ENCODE measurements at places on chromosomes 12 and 14. TPM values are rescaled to one million over a fixed set of nuclear protein-coding genes. Genes with fewer than 3 reads are reported as not detected.

GRCh38 chr14:59166258-59166657 lies 22.2 kb upstream of the DAAM1 start:
- no peak for DNase-seq

- no peak for DNase-seq
Measured at GRCh38 chr14:105570482-105570881, 44.1 kb downstream of the TMEM121 start.

DNA sequence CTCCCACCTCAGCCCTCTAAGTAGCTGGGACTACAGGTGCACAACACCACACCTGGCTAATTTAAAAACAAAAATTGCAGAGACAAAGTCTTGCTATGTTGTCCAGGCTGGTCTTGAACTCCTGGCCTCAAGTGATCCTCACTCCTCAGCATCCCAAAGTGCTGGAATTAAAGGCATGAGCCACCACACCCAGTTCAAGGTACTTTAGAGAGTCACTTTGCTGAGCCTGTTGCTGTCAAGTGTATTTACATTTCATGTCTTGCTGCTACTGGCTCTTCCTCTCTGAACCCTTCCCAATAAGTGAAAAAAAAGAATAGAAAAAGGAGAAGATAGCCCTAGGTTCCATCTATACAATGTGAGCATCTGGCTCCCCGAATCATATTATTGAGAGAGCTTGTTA lies 38.4 kb downstream of the SLCO1A2 start:
- DNase-seq, result no peak

DNA sequence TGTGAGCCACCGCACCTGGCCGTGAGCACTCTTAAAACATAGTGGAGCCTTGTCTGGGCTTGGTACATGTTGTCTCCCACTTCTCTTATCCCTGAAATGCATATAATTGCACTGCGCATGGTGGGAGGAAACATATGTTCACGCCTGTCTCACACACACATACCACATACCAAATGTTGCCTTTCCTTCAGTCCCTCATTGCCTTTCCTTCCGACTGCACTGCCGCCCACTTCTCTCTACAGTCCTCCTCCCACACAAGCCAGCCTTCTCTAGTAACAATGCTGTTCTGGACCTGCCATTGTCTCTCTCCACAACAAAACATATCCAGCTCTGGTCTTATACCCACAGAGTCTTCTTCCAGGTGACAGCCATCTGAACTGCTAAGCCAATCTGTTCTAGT lies 88.3 kb upstream of the PTHLH start:
- no peak for DNase-seq

DNA sequence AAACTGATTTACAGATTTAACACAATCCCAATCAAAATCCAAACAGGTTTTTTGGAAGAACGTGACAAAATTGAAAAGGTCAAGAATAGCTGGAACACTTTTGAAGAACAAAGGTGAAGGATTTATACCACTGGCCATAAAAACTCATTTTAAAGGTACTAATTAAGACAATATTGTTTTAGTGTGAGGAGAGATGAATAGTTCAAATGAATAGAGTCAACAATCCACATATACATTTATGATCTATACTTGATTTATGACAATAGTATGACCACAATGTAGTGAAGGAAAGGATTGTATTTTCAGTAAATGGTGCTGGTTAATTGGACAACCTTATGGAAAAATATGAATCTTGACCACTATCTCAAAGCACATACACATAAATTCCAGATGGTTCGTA lies 29.3 kb downstream of the CCDC175 start:
- DNase-seq, result no peak

DNA sequence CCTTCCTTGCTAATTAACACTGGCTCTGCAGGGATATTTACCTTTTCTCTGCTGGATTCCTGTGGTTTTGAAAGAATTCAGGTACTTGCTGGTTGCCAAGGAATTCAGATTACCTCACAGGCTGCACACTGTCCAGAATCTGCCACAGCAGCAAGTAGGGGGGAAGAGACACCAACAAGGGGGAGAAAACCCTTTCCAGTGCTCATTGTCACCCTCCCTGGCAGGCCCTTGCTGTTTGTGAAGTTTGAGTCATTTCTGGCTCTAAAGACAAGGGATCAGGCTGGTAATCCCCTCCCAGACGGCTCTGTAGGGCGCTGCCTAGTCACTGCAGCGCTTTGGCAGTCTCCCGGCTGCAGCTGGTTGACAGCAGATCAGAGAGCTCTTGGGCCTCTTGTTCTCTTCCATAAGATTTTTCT lies 50.8 kb downstream of the TTLL5 start:
- DNase-seq, result peak; percentile 46

GRCh38 chr12:123050331-123050831 lies 69.9 kb downstream of the ARL6IP4 start:
- DNase-seq, result no peak

GRCh38 chr14:30204431-30204980 lies 276.9 kb upstream of the PRKD1 start:
- no peak for DNase-seq

GRCh38 chr12:91274916-91275315 lies 92.3 kb upstream of the DCN start:
- peak; percentile 70 for DNase-seq

DNA sequence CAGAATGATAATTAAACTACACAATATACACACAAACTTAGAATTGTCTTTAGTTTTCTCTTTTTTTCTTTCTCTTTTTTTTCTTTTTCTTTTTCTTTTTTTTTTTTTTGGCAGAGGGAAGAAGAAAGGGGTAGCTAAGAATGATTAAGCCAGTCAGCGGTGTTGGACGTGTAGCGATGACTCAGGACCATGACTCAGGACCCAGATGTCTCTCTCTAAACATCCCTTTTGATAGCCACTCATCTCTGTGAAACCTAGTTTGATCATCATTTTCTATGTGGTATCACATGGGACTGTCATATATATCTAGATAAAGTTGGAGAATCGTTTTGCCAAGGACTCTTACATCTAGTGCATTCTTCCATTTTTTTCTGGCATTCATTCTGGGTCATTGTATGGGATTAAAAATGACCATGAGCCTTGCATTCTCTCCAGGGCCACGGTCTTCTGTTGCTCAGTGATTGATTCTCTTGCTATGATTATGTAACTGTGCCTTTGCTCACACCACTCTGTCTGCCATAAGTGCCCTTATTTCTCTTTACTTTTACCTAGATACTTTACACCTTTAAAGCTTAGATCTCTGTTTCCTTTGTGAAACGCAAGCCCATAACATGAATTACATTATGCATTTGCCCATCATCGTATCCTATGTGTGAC lies 26.6 kb upstream of the NRXN3 start:
- DNase-seq, result no peak

GRCh38 chr14:102325791-102326345 lies 6.3 kb downstream of the ZNF839 start:
- DNase-seq, result no peak

DNA sequence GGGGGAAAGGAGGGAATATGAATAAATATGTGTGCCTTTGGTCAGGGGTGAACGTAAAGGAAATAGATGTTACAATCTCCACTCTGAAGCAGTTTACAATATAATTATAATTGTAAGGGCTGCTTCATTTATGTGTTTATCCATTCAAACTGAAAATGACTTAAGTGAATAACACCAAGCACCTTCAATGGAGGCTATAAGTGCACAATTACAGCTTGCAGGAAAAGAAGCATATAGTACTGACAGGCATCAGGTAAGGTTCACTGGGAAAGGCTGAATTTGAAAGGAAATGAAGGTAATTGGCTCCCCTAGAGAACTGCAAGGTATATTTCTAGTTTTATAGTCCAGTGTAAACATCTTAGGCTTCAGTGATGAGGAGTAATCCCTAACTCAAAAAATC lies 192.7 kb downstream of the STXBP6 start:
- no peak for DNase-seq

- no peak for DNase-seq
Measured at GRCh38 chr14:71201840-71202239, 294.6 kb downstream of the PCNX1 start.

DNA sequence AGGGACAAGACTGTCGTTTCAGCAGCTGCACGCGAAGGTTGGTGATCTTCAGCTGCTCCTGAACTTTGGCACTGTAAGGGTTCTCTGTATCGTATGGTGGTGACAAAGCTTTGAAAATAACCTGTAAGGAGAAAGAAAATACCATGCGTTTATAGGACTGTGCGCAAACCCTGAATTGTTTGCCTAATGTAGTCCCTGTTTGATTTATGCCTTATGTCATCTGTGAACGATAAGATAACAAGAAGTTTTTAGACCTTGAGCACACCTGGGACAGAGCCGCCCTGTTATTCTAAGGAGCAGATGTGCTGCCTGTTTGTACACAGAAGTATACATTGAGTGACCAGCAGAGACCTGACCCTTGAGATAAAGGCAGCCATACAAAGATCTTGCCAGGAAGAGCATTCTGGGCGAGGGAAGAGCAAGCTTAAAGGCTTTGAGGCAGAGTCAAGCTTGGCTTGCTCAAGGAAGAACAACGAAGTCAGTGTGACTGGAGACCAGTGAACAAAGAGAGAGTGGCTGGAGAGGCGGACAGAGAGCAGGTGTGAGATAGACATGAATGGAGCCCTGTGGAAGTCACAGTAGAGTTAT lies 52.4 kb downstream of the NTN4 start:
- DNase-seq, result no peak

DNA sequence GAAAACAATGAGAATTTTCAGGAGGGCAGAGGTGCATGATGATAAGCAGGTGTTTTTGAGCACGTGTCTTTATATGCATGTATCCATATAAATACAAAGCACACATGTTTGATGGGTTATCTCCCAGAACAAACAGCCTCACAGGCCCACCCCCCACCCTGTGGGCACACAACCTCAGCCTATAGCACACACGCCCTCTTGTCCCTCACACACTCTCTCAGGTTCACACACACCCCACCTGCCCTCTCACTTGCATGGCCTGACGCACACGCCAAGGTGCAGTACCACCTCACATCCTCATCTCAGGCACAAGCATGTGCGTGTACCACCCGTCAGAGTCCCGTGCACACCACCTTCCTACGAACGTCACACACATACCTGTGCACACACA lies 8.6 kb upstream of the KRT8 start:
- no peak for DNase-seq

The SAV1 gene
- 7.1 TPM for polyA plus RNA-seq

The POTEM gene
- not detected for polyA plus RNA-seq

The EVL gene
- 34.6 TPM for polyA plus RNA-seq

The PHC1 gene
- 66.3 TPM for polyA plus RNA-seq

The WSCD2 gene
- polyA plus RNA-seq, result not detected

The HOXC5 gene
- not detected for polyA plus RNA-seq

The DPY19L2 gene
- polyA plus RNA-seq, result 0.59 TPM

The SSTR1 gene
- polyA plus RNA-seq, result 2.2 TPM

The NPFF gene
- polyA plus RNA-seq, result not detected
